ENCODE measurements at places on chromosomes 2 and 18.

GRCh38 chr2:98894331-98895000 lies 41.6 kb downstream of the CRACDL start:
- DNase-seq = no peak

- DNase-seq = no peak
These were observed 40.3 kb downstream of the COPS9 start for GRCh38 chr2:240095556-240096523.

GRCh38 chr2:206585335-206585734 lies 57.0 kb upstream of the FAM237A start:
- DNase-seq = no peak

GRCh38 chr2:72843301-72843700 lies 17.5 kb upstream of the EXOC6B start:
- DNase-seq = no peak

- no peak for DNase-seq
These were observed 7.3 kb upstream of the PELI1 start for GRCh38 chr2:64151476-64151875.

GRCh38 chr2:69345434-69345833 lies 41.6 kb downstream of the GFPT1 start:
- DNase-seq = no peak

GRCh38 chr2:74688881-74689280 lies 34.8 kb downstream of the SEMA4F start:
- no peak for DNase-seq

DNA sequence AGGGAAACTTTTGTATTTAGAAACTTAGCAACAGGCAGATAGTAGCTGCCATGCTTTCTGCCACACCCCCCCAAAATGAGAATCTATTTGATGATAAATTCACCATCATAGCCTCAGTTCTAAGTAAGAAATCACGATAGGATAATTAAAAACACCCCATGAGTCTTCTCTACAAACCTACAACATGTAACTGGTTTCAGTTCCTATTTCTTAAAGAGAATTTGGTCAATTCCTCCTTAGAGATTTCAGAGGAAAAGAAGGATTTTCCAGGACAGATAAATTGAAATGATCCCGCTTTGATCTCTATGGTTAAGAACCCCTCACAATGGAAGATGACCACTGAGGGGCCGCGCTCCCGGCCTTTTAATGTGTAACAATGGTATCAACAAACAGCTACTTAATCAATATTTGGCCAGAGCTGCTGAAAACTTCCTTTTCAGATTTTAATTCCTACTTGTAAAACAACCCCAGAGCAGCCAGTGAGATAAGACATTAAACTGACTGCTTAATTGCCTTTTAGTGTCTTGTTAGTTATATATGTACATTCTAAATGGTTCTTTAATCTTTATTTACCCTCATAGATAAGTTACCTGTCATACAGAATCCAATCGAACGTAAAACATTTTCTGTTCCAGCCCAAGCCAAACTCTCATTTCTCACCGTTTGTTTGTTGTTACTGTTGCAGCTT lies 10.1 kb downstream of the PAX3 start:
- DNase-seq = no peak

- no peak for DNase-seq
These were observed 249.8 kb upstream of the GCFC2 start for GRCh38 chr2:75960472-75961009.

- no peak for DNase-seq
These were observed 5.9 kb upstream of the RALB start for GRCh38 chr2:120246546-120247300.

DNA sequence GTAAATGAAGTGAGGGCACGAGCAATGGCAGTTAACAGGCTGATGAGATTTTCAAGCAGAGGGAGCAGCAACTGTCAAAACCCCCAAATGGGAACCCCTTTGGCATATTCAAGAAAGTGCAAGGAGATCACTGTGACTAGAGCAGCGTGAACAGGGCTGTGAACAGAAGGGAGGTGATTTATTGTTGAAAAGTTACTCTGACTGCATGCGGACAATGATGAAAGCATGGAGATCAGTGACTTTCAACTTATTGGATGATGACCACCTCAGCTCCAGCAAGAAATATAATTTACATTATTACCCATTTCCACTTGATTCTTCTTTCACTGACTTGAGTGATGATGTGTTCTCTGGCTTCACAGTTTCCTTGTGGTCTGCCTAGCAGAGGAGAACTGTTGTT lies 187.8 kb upstream of the BOD1L2 start:
- no peak for DNase-seq

DNA sequence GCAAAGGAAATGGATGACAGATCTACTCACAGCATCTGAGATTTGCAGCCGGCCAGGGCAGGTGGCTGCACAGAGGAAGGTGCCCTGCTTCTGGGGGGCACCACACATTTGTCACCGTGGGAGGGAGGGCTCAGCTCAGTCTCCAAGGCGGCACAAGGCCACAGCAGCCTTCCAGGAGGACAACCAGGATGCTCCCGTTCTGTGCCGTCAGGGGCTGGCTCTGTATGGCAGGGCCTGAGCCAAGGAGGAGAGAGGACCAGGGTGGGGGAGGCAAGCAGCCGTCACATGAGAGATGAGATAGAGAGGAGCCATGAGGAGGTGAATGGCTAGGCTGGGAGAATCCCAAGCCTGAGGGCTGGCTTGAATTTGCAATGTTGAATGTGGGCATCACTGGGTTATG lies 4.6 kb upstream of the BOK start:
- no peak for DNase-seq

GRCh38 chr2:19841918-19842693 lies 59.7 kb downstream of the TTC32 start:
- DNase-seq = no peak

DNA sequence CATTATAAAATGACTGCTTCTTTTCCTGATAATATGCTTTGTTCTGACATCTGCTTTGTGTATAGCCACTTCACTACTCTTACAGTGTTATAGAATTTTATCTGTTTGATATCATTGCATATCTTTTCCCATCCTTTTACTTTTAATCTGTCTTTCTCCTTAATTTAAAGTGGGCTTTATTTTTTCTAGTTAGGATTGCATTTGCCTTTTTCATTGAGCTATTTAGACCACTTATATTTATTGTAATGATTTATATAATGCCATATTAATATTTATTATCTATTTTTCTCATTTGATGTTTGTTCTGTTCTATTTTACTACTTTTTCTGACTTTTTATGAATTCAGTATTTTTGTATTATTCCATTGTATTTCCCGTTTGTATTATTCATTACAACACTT lies 758.7 kb downstream of the TMEM182 start:
- DNase-seq = no peak

GRCh38 chr18:21444465-21445212 lies 155.9 kb downstream of the ESCO1 start:
- no peak for DNase-seq

DNA sequence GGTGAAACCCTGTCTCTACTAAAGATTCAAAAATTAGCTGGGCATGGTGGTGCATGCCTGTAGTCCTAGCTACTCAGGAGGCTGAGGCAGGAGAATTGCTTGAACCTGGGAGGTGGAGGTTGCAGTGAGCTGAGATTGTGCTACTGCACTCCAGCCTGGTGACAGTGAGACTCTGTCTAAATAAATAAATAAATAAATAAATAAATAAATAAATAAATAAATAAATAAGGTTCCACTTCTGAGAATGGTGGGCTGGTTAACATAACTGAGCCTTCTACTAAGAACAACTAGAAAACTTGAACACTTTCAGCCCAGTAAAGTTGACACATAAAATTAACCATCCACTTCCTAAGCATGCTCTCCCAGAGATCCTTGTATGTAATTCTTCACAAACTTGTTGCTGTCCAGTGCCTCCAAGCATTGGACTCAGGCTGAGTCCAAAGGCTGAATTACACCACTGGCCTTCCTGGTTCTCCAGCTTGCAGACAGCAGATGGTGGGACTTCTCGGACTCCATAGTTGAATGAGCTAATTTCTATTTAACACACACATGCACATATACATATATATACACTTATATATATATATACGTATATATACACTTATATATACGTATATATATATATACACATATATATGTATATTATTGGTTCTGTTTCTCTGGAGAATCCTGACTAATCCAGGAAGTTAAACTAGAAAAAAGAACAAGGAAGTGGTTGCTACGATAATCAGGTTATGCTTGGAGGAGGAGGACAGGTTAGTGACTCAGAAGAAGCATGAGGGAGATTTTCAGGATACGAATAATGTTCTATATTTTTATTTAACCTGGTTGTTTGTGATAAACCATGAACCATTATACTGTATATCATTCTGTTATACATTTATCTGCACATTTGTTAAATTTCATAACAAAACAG lies 348.8 kb downstream of the METTL4 start:
- DNase-seq = no peak

DNA sequence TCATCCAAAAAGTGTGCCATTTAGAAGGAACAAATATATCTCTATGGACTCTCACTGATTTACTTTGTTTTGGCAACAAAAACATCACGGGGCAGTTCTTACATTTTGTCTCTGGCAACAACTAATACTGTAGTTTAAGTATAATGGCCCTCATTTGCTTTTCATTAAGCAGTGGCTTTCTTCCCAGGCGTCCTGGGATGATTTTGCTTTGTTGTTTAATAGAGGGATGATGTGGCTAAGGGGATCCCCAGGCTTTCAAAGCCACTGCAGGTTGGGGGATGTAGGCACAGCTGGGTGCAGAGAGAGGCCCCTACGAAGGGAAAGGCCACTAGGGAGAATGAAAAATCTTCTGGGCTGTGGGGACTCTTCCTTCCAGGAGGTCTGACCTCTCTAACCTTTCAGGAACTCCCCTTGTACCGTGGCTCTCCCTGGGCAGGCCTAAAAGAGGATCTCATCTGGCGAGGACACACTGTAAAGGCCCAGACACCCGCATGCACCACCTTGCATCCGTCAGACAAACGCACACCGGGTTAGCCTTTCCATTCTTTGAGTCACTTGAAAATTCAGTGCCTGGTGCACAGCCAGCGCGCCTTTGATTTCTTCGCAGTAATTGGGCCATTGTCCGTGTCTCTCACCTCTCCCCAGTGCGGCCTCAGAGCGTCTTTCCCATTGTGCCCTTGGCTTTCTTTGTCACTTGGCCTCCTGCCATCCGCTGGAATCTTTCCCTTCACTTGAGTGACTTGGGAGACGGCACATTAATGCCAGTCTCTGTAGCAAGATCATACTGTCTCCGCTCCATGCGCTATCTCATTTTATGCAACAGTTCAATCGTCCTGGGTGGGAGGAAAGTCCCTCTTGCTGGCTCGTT lies 40.3 kb upstream of the AFF3 start:
- no peak for DNase-seq

DNA sequence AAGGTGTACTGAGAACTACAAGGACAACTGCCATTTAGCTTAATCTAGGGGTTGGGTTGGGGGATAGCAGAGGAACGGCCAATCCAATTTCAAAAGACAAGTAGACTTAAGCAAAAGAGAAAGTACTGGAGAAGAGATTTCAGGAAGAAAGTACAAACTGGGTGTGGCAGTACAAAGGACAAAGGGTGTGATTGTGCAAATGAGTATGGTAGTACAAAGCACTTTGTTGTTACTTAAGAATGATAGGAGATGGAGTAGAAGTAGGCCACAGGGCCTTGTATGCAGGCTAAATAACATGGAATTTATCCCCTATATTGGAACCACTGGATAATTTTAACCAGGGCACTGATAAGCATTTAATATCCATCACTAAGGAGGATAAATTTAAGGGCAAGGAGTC lies 4.7 kb upstream of the ORC2 start:
- DNase-seq = no peak

DNA sequence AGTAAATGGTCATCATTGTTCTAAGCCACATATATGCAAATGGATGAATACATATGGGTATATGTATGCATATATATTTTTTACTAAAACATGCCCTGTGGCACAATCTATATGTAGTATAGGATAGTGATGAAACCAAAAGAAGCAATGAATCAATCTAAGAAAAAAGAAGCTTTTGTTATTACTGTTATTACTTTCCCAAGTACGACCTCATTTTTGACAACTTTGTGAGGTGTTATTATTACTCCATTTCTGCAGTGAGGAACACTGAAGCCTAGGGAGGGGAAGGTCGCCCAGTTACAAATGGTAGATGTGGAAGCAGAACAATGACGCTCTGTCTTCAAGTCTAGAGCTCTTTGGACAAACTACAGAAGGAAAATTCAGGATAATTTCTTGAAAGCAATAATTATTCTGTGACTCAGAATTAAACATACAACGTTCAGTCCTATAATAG lies 38.3 kb downstream of the STAT4 start:
- no peak for DNase-seq

GRCh38 chr18:30352551-30353168 lies 689.9 kb downstream of the DSC3 start:
- DNase-seq = no peak

- DNase-seq = no peak
These were observed 289.5 kb upstream of the SIX3 start for GRCh38 chr2:44651974-44652373.

- no peak for DNase-seq
These were observed 405.8 kb upstream of the ID2 start for GRCh38 chr2:8276026-8276425.

GRCh38 chr2:191064590-191064989 lies 50.6 kb upstream of the STAT1 start:
- DNase-seq = no peak
